MG63 (cell line): ENCODE measurements at places on chromosomes 16 and 17.
A peak's percentile ranks its signal among the peaks of the same experiment; 100 is the strongest.

- peak; percentile 84 for DNase-seq
Observed at GRCh38 chr17:20908313-20909267, 134.2 kb downstream of the USP22 start.

GRCh38 chr16:3101018-3101840 lies 2.1 kb upstream of the ZSCAN10 start:
- DNase-seq: no peak

- DNase-seq: peak; percentile 41
Observed at GRCh38 chr16:67207249-67208091, 8.5 kb downstream of the ELMO3 start.

- no peak for DNase-seq
Observed at GRCh38 chr17:68349157-68349556, 57.9 kb downstream of the ARSG start.

GRCh38 chr17:27282054-27282551 lies 11.8 kb upstream of the WSB1 start:
- no peak for DNase-seq

DNA sequence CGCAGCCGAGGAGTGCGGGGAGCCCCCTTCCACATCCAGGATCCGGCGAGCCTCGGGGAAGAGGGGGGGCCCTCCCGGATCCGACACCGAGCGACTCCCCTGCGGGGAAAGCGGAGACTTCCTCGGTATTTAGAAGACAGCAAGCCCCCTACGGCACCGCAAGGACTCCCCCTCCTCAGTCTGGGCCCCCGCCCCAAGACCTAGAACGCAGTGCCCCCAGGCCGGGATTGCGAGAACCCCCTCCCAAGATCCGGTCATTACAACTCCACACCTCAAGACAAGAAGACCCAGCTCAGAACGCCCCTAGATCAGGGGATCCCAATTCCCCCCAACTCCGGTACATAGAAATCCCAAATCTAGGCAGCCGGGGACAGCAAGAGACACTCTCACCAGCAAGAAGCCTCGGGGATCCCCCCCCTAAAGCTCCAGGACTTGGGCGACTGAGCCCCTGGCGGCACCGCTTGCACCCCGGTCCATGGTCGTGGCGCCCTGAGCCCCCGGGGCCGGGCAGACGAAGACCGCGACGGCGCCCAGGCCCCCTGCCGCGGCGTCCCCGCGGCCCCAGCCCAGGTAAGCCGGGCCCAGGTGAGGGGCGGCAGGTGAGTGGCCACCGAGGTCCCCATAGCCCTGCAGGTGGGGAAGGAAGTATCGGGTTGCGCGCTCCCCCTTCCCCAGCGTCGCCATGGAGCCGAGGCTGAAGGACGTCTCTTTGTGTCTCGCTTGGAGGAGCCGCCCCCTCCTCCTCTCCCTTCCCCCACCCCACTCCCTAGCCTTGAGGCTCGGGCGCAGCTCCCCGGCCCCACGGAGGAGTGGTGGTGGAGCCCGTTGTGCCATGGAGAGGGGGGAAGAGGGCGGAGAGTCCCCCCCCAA lies 641 bp downstream of the SBK1 start:
- no peak for DNase-seq

GRCh38 chr16:84878770-84879169 lies 59.0 kb downstream of the CRISPLD2 start:
- DNase-seq: no peak

DNA sequence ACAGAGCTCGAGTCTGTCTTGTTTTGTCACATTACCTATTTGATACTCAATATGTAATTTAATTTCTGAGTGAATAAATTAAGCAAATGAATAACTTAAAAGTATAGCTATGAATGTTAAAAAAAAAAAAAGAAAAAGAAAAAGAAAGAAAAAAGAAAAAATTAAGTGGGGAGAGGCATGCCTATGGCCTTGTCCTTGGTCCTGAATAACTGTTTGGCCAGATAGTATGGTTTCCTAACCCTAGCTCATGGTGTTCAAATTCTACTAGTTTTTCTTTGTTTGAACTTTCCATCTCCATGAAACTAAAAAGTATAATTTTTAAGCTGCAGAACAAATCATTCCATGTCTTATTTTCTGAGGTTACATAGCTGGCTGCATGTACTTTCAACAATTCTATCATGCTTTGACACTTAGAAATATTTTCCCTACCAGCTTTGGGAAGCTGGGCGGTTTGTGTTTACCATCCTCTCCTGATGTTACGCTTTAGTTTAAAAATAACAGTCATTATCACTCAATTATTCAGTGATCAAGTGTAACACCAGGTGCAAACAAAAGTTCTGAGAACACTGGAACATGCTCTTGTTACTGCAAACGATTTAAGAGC lies 31.8 kb downstream of the TOX3 start:
- no peak for DNase-seq

DNA sequence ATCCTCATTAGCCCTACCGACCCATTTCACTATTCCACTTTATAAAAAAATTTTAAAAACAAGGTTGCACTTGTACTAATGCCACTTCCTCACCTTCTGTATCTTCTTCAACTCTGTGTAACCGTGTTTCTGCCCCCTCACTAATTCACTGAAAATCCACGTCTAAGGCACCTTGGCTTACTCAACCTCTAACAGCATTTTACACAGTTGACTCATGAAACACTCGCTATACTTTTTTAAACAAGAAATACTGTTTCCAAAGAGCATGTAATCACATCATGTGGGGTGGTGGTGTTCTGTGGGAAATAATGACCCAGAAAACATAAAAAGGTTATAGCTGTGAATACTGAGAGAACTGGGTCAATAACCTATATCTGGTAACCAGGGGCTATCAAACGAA lies 79.9 kb downstream of the NCOR1 start:
- no peak for DNase-seq

- DNase-seq: no peak
Observed at GRCh38 chr17:79667121-79667715, 56.4 kb upstream of the RBFOX3 start.

DNA sequence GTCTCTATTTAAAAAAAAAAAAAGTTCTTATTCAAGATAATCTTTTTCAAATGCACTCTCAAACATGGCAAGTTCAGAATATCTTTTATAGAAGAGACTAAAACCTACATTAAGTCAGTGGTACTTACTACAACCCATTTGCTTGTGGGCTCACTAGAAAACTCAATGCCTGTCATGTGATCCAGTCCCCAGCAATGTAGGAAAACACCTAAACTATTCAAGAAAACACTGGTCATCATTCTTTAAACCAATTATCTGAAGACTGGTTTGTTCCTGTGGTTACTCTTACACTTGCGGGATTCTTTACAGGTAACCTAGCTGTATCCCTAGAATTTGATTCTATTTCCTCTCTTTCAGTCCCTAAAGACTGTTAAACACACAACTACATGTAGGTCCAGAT lies 19.6 kb downstream of the MED13 start:
- DNase-seq: no peak

- DNase-seq: no peak
Observed at GRCh38 chr17:27396045-27396444, 60.2 kb upstream of the KSR1 start.

DNA sequence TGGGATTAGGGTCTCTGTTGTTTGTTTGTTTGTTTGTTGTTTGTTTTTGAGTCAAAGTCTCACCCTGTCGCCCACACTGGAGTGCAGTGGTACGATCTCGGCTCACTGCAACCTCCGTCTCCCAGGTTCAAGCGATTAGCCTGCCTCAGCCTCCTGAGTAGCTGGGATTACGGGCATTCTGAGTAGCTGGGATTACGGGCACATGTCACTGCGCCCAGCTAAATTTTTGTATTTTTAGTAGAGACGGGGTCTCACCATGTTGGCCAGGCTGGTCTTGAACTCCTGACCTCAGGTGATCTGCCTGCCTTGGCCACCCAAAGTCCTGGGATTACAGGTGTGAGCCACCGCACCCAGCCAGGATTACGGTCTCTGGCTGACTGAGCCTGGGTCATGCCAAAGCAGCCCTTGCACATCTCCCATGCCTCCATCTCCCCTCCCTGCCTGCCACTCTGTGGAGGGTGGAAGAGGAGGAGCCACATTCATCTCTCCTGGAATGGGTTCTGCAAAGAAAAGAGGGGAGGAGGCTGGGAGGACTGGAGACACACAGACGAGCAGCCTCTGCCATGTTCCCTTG lies 59.2 kb downstream of the BEAN1 start:
- no peak for DNase-seq

GRCh38 chr17:1362065-1362848 lies 37.8 kb downstream of the YWHAE start:
- no peak for DNase-seq

DNA sequence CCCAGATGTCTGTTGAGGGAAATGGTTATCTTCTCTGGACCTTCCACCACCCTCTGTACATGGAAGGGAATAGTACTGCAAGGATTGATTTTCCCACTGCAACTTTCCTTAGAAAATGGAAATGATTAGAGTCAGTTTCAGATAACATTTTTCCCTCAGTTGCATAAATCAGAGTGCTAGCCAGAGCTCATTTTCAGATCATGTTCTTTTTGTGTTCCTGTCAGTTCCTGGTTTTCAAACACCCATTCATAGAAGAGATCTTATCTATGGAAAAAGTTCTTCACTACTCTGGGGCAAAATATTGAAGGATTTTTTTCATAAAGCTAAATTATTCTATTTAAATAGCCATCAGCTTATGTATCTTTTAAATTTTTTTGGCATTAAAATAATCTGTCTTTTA lies 11.7 kb upstream of the COX10 start:
- DNase-seq: no peak

- no peak for DNase-seq
Observed at GRCh38 chr16:87048038-87048729, 269.0 kb downstream of the C16orf95 start.

DNA sequence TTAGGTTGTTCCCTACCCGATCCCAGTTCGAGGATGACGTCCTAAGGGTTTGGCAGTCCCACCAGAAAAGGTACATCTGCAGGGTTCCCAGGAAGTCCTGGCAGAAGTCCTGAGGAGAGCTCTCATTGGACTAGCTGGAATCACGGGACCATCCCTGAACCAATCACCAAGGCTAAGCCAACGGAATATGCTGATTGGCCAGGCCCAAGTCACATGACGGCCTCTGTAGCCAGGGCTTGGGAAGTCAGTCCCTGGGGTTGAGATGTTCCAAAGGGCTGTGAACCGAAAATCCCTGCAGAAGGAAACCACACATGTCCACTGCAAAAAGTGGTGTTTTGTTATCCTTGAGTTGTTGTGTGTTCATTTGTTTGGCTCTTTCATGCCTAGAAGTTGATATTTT lies 68.2 kb upstream of the ZNF423 start:
- peak; percentile 6 for DNase-seq

GRCh38 chr17:63826468-63827001 lies 696 bp upstream of the PSMC5 start:
- no peak for DNase-seq

GRCh38 chr17:49409066-49409465 lies 5.6 kb downstream of the PHB1 start:
- no peak for DNase-seq

- DNase-seq: no peak
Observed at GRCh38 chr16:27410761-27411160, 8.8 kb downstream of the IL21R start.

GRCh38 chr17:58335779-58336455 lies 7.3 kb upstream of the TSPOAP1 start:
- peak; percentile 20 for DNase-seq

GRCh38 chr17:81713004-81713555 lies 996 bp downstream of the SLC25A10 start:
- no peak for DNase-seq

- DNase-seq: no peak
Observed at GRCh38 chr16:66850115-66850815, 6.1 kb downstream of the CA7 start.

GRCh38 chr17:79799174-79799537 lies 2.3 kb upstream of the CBX8 start:
- no peak for DNase-seq

DNA sequence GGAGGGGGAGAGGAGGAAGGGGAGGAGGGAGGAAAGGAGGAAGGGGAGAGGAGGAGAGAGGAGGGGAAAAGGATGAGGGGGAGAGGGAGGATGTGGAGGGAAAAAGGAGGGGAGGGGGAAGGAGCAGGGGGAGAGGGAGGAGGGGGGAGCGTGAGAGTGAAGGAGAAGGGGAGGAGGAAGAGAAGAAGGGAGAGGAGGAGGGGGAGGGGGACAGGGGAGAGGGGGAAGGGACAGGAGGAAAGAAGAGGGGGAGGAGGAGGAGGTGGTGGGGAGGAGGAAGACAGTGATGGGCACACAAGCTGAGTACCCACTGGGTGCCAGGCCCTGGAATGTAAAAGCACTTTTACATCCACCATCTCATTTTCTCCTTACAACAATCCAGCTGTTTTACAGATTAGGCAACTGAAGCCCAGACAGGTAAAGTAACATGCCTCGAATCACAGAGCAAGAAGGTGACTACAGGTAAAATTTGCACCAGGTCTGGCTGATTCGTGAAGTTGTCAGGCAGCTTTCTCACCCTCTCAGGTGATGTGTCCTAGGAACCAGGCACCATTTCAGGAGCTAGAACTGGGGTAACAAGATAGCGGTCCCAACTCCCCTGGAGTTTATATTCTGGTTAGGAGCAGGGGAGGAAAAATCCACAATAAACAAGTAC lies 10.0 kb upstream of the LITAF start:
- DNase-seq: no peak

DNA sequence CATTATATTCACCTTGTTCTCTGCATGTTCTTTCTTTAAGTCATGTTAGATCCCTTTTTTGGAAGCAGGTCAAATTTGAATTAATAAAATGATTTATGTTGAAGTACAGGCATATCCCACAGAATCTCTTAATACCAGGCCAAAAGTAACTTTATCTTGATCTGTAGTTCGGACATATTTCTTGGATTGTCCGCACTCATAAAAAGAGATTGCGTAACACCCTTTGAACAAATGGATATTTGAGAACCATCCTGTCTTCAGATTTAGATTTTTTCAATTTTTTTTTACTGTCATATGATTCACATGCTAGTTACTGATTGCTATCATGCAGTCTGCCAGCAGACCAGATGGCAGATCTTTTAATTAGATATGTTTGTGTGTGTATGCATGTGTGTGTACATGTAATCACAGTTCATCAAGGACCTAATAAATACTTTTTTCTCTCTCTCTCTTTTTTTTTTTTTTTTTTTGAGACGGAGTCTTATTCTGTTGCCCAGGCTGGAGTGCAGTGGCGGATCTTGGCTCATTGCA lies 352.6 kb downstream of the WWOX start:
- DNase-seq: no peak

GRCh38 chr16:84091460-84091859 lies 25.3 kb downstream of the MBTPS1 start:
- DNase-seq: no peak

GRCh38 chr17:5640726-5641125 lies 56.4 kb upstream of the NLRP1 start:
- DNase-seq: no peak

GRCh38 chr17:16935786-16936185 lies 36.1 kb downstream of the TNFRSF13B start:
- no peak for DNase-seq
